MM.1S (cell line): ENCODE measurements at places on chromosomes 7 and 10.

GRCh38 chr10:29772403-29772802, 137.6 kb upstream of the SVIL start:
- no peak for DNase-seq

GRCh38 chr7:82443547-82444219, at the start of gene CACNA2D1:
TSS of gene CACNA2D1 (minus strand) at chr7:82443777.
- peak; percentile 60 for DNase-seq

GRCh38 chr10:115827231-115828009, 445.6 kb downstream of the GFRA1 start:
- DNase-seq = no peak

- DNase-seq = no peak
Measured at GRCh38 chr7:135251496-135252391, 18.1 kb downstream of the STRA8 start.

DNA sequence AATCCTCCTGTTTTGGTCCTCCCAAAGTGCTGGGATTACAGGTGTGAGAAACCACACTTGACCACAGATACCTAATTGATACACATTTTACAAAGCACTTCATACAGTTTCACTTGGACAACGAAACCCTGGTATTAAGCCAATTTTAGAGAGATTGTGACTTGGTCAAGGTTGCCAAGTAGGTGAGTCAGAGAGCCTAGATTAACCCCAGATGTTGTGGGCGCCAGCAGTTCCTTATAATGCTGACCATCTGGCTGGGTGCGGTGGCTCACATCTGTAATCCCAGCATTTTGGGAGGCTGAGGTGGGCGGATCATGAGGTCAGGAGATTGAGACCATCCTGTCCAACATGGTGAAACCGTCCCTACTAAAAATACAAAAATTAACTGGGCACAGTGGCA, 4.9 kb upstream of the PHKG1 start:
- peak; percentile 71 for DNase-seq

DNA sequence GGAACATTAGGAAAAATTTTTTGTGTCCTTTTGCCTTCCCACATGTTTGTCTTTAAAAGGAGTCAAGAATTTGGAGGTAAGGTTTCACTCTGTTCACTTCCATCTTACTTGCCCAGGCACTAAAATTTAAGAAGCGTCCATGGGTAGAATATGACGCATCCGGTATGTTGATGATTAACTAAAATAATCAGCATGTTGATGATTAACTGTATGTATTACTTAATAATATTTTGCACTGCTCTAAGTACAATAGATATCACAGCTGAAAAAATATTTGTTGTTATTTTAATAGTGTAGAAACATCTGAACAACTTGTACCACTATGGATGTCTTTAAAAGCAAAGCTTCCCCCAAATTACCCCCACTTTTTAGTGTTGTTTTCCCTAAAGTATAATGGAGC, 11.5 kb downstream of the ANKRD22 start:
- no peak for DNase-seq

DNA sequence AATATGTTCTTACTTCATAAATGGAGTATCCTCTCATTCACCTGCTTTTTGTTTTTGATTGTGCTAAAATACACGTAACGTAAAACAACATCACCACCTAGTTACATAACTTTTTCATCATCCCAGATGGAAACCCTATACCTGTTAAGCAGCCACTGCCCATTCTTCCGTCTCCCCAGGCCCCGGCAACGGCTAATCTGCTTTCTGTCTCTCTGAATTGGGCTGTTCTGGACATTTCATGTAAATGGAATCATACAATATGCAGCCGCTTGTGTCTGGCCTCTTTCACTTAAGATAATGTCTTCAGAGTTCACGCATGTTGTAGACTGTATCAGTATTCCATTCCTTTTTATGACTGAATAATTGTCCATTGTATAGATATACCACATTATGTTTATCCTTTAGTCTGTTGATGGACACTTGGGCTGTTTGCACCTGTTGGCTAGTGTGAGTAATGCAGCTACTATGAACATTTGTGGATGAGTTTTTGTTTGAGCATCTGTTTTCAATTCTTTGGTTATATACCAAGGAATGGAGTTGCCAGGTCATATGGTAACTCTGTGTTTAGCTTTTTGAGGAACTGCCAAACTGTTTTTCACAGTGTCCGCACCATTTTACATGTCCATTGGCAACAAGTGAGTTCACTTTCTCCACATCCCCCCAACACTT, 14.1 kb upstream of the SUN1 start:
- DNase-seq = peak; percentile 49

DNA sequence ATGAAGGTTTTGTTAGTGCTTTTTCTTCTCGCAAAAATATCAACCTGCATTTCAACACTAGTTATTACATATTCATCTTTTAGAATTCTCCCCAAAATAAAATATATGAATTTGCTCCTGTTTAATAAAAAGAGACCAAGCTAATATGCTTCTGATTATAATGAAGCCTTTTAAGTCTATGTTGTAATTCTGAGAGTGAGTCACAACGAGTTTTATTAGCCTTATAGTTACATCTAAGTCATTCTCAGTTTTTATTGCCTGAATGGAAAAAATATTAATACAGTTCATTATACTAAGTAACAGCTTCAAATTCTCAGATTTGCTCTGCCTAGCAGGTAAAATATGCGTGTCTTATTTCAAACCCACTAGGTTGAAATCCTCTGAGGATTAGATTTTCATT, 152.4 kb upstream of the CELF2 start:
- DNase-seq = no peak

DNA sequence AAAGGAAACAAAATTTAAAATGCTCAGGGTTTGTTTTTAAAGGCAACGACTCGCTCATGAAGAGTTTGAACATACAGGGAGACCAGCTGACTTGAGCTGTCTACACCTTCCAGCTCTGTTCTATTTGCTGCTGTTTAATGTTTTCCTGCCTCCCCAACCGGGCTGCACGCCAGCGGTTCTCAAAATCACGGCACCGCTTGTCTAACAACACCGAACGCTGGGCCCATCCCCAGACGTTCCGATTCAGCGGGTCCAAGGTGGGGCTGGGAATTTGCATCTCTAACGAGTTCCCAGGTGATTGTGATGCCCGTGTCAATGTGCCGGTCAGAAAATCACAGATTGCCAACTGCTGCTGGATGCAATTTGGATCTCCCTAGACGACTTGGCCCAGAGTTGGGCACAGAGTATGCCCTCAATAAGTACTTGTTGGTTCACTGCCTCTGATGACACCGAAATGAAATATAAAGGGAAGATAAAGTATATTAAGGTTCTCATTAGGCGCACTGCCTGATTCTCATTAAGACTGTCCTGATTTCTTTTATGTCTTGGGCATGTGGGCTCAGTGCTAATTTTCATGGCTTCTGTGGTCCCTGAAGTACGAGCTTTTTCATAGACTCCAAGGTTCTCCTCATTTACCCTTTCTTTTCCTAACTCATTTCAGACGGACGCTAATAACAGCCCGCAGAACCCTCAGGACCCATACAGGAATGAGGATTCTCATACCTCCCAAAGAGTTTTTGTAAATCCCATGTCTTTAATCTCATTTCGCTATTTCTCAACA, 28.5 kb downstream of the CELF2 start:
- DNase-seq = no peak

DNA sequence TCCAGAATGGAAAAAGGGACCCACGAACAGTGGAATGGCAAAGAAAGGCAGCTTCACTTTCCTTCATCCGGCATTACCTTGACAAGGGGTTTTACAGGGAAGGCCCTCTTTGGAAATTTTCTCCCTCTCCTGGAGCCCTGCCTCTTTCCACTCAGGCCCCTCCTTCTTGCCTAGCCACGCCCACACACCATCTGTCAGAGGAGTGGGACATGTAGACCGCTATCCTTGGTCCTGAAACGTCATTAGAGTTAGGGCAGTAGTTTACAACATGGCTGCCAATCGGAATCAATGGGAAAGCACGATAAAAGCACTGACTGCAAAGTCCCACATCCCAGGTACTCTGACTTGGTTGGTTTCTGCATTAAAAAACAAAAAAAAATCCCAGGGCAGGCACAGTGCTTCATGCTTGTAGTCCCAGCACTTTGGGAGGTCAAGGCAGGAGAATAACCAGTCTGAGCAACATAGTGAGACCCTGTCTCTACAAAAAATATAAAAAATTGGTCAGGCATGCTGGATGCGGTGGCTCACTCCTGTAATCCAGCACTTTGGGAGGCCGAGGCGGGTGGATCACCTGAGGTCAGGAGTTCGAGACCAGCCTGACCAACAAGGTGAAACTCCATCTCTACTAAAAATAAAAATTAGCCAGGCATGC, 96.4 kb downstream of the MARCHF5 start:
- peak; percentile 21 for DNase-seq
